ENCODE measurements at places on chromosomes 16 and 17.

DNA sequence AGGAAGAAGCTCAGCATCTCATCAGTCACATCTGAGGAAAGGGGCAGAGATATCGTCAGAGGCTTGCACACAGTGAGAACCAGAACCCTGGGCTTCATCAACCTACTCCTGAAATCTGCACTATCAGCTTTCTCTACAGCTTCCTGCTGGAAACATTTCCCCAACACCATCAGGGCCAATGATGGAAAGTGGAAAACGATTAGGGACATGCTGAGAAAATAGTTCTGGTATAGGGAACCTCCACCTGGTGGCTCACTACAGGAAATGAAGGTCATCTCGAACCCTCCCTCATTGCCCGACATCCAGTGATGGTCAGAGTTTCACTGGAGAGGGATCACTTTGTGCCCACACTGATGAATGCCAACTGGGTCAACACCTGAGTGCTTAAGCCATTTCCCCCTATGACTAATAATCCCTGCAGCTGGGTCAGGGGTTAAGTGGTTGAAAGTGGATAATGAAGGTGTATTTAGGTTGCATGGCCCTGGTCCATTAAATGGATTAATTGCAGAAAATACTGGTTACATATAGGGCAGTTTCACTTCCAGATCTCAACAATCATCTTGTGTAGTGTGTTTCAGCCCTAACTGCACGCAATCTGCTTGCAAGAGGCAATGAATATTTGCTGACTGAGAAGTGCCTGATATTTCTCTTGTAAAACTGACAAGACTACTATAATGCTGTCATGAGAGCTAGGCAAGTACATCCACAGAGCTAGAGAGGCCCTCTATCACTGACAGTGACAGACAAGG is 43.1 kb upstream of the GSG1L start:
- no peak for DNase-seq

- DNase-seq = no peak
These were observed 11.4 kb downstream of the CTNS start for GRCh38 chr17:3647769-3648555.

DNA sequence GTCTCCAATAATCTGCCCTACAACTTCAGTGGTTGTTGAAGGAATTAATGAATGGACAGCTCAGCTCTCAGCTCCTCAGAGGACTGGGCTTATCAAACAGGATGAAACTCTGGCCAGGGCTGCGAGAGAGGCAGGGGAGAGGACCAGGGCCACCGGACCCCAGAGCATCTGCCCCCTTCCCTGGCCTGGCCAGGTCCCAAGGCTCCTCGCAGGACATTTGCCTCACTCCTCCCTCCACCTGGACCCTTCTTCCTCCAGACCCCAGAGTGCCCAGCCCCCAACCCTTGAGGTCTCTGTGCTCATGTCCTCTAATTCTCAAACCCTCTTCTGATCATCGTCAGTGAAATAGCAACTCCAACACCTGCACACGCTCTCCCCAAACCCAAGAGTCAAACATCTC is 3.7 kb downstream of the CD300C start:
- DNase-seq = no peak

DNA sequence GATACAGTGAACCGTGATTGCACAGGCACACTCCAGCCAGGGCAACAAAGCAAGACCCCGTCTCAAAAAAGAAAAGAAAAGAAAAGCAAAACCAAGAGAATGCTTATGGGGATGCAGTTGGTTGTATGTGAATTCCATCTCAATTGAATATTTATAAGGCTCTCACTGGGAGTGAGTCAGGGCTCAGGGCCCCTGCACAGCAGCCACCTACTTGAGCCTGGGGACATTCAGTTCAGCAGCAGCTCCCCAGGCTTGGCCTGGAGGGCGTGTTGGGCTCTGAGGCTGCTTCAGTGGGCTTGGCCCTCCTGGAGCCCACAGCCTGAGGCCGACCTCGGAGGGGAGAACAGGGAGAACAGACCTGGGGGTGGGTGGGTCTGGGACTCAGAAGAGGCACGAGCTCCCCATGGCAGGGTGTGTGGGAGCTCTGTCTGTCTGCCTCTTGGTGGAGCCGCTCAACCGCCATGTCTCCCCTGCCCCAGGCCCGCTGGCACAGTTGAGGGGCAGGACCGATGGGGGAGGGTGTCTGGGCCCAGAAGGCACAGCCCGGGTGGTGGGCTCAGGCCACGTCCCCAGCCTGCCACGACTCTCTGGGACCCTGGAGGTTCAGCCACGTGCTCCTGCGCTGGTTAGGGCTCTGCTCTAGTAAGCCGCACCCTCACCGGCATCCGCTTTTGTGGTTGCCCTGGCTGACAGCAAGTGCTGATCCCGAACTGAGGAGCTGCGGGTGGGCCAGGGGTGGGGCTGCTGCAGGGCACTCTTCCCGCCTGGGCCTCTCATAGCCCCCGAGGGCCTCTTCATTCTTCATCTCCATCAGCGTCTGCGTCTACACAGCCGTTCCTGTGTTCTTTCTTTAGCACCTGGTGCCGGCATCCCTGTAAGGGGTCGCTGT is 24.8 kb downstream of the ZFPM1 start:
- no peak for DNase-seq

DNA sequence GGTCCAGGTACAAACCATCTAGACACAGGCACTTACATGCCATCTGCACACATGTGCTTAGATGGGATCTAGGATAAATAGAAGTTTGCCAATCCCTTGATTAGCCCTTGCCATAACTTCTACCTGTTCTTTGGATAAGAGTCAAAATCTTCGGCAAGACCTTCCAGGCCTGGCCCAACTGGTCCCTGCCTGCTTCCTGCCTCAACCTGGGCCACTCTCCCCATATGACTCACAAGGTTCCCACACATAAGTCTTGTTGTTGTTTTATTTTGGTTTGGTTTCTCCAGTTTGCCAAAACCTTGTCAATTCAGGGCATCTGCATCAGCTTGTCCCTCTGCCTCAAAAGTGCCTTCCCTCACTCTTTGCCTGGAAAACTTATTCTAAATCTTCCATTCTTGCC is 95.3 kb upstream of the XYLT1 start:
- DNase-seq = no peak

DNA sequence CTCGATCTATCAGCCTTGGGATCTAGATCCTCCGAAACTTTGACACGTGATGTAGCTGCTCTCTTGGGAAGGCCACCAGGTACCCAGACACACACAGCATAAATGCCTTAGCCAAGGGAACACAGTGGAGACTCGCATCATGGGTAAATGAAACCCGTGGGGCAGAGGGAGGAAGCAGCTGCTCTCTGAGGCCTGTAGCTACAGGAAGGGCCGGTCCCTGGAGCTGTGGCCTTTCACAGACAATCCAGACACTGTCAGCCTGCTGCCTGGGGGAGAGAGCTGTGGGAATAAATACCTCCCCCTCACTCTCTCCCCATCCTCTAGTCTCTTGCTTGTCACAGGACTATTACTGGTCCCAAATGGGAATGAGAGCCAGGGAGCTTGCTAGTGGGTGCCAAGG is 351.2 kb downstream of the UTP18 start:
- no peak for DNase-seq

GRCh38 chr17:80457236-80457856 is 19.1 kb downstream of the NPTX1 start:
- DNase-seq = no peak

GRCh38 chr16:14286368-14287230 is 215.5 kb downstream of the MRTFB start:
- DNase-seq = no peak

DNA sequence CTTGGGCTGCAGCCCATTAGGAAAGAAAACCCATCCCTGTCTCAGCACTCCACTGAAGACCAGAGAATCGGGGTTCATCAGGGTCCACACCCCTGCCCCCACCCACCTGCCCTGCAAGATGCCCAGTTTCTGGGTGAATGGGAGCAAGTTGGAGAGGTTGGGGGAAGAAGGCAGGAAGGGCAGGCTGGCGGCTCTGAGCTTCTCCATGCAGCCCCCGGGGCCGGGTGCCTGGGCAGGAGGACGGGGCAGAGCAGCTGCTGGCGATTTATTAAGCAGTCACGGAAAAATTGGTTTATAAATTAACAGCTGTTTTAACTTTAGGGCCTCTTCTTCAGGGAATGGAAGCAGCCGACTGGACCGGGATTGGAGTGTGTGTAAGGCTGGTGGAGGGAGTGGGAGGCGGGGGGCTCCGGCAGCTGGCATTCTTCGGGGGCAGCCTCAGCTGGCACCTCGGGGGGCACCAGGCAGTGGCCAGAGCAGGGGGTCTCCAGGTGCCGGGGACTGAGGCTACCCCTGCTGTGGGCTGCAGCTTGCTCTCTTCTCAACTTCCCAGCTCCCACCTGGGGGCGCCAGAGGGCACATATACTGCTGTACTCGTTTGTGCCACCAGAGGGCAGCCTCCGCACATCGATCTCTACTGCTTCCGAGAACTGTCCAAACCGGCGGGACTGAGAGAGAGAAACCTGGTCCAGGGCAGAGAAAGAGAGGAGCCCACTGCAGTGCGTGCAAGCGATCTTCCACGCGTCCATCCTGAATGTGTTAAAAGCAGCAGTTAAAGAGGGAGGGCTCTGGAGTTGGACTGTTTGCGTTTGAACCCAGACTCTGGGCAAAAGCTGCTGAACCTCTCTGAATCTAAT is 5.0 kb upstream of the PPP1R1B start:
- peak; percentile 72 for DNase-seq

GRCh38 chr16:13923703-13924298 is 3.8 kb downstream of the ERCC4 start:
- no peak for DNase-seq

DNA sequence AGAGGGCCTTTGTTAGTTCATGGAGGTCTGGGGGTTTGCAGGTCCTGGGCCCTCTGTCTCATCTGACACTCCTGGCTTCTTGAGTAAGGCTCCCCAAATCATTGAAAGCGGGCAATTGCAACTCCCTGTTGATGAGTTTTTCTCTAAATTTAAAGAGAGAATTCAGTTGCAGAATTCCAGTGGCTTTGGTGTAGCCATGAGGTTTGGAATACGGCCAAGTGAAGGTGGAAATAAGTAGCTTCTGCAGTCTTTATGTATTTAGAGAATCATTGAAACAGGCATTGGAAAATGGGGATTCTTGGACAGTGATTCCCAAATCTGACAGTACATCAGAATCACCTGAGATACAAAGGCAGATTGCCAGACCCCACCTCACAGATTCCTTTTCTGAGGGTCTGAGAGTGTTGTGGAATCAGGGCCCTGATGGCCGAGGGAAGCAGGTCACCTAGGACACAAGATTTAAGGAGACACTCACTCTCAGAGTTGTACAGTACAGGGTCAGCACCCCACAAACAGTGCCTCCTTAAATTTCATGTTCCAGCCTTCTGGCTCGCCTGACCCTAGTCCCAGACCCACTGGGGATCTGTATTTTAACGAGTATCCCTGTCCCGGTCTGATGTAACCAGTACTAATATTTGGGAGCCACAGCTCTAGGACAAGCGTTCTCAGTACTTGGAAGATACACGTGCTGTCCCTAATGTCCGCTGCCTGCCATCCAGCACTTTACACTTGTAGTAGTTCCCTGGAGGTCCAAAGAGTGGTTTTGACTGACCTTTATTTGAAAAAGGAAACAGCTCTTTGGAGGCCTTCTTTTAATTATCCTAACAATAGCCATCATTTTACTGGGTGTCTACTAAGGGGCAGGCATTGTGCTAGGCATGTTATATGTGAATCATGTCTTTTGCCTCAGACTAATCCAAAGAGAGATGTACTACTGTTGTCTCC is 37.8 kb downstream of the YPEL2 start:
- DNase-seq = no peak

- no peak for DNase-seq
These were observed 25.3 kb downstream of the LMF1 start for GRCh38 chr16:945271-946047.

- DNase-seq = peak; percentile 91
These were observed at the start of gene FOXK2 for GRCh38 chr17:82518826-82519810. TSS of gene FOXK2 (plus strand) at chr17:82519732. CDS start at chr17:82519889, 157 bp downstream.

GRCh38 chr17:4739122-4740024 is at the start of the genes CXCL16 and ZMYND15:
TSS of gene CXCL16 (minus strand) at chr17:4739928. CDS start at chr17:4739339, 589 bp downstream.
TSS of gene ZMYND15 (plus strand) at chr17:4739833. CDS start at chr17:4740549, 716 bp downstream.
- peak; percentile 51 for DNase-seq

GRCh38 chr17:41967141-41967920 is 736 bp downstream of the CNP start:
- no peak for DNase-seq

GRCh38 chr16:86306811-86307513 is 203.4 kb upstream of the FOXF1 start:
- DNase-seq = no peak

GRCh38 chr16:57133886-57134285 is 41.5 kb downstream of the CPNE2 start:
- no peak for DNase-seq

DNA sequence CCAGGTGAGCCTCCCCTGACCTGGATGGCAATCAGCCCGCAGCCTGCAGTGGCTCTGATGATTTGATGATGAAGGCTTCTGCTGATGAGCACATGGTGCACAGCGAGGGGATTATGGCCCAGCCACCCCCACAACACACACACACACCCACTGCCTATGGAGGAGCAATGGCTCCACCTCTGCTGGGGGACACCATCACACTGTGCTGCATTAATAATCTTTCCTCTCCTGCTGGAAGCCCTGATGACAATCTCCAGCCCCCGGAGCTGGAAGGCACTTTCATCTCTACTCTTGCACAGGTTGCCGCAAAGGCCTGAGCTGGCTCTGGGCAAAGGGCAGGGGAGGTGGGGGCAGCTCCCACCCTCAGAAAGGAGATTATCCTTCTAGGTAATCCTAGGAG is 79.9 kb downstream of the PLXDC1 start:
- DNase-seq = no peak

- peak; percentile 42 for DNase-seq
These were observed 561 bp downstream of the ZNF423 start for GRCh38 chr16:49855280-49855821.
